ENCODE measurements at places on chromosomes 16 and 17.

GRCh38 chr17:72598695-72599094 is 477.9 kb downstream of the SOX9 start:
- DNase-seq = no peak

- no peak for DNase-seq
Measured at GRCh38 chr17:78484271-78485246, 92.6 kb downstream of the DNAH17 start.

DNA sequence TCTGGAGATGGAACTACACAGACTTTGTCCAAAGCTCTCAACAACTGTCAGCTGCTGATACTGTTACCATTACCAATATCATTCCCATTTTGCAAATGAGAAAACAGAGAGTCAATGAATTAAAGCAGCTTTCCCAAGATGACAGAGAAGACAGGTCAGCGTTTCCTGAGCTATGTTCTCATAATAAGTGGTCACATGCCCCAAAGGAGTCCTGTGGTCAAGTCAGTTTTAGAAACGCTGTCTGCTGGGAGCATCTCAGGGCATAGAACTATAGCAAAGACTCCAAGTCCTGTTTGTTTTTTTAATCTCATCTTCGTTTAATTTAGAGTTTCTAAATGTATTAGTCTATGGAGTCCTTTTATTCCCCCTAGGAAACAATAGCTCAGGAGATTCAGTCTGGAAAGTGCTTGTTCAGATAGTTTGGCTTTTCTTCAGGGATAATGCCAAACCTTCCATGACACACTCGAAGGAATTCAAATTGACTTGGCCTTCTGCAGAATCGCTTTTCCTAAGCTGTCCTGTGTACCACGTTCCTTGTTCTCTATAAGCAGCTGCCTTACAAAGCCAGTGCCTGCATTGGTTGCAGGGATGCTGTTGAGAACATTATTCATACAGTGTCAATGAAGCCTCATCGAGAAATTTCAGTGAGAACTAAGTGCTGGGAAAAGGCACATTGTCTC is 12.1 kb downstream of the CCDC42 start:
- no peak for DNase-seq

DNA sequence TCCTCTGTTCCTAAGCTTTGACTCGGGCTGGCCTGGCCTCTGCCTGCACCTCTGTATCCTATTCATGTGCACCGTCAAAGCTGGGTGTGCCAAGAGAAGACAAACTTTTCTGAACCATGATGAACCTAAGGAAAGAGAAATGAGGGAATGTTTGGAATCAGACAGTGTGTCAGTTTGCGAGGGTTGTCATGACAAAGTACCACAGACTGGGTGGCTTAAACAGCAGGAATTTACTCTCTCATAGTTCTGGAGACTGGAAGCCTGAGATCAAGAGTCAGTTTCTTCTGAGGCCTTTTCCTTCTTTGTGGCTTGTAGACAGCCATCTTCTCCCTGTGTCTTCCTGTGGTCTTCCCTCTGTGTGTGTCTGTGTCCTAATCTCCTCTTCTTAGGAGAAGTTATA is 129.0 kb downstream of the KATNIP start:
- no peak for DNase-seq

DNA sequence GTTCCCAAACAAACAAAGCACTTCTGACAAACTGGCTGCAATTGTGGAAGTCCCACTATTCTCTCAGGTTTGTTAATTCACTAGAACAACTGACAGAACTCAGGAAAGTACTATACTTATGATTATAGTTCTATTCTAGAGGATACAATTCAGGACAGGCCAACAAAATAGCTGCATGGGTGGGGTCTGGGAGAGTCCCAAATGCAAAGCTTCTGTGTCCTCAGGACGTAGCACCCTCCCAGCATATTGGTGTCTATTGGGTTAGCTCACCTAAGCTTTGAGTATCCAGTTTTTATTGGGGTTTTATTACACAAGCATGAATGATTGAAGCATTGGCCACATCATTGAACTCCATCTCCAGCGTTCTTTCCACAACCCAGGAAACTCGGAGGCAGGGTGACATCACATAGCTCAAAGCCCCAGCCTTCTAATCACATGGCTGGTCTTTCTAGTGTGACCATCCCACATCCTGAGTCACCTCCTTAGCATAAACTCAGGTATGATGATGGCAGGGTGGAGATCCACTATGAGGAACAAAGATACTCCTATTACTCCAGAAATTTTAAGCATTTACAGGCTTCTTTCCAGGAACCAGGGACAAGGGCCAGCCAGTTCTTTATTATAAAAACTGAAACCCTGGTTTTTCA is 43.9 kb upstream of the CCNF start:
- DNase-seq = no peak
